NT2/D1 (cell line): ENCODE measurements at places on chromosomes 11 and 22.

GRCh38 chr22:22520020-22520656, at the start of gene ZNF280A:
ZNF280A (minus strand) TSS chr22:22520270; CDS start chr22:22515630, 4,640 bp downstream.
- DNase-seq: no peak

GRCh38 chr11:44941259-44942021, 9.2 kb downstream of the TP53I11 start:
- no peak for DNase-seq

DNA sequence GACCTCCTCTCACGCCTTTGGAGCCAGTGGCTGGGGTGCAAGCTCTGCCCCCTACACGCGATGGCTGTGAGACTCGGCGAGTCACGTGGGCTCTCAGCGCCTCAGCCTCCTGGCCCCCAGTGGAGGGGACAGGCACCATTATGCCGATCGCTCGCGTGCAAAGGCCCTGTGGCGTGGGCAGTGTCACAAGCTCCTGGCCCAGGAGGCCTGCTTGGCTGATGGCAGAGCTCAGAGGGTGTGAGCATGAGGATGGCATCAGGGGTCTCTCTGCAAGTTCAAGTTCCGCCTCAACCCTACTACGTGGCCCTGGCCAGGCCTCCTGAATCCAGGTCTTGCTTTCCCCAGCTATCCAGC, 90.8 kb upstream of the KCNQ1OT1 start:
- DNase-seq: no peak

- no peak for DNase-seq
These were observed 245.6 kb upstream of the B3GAT1 start for GRCh38 chr11:134657631-134658030.

DNA sequence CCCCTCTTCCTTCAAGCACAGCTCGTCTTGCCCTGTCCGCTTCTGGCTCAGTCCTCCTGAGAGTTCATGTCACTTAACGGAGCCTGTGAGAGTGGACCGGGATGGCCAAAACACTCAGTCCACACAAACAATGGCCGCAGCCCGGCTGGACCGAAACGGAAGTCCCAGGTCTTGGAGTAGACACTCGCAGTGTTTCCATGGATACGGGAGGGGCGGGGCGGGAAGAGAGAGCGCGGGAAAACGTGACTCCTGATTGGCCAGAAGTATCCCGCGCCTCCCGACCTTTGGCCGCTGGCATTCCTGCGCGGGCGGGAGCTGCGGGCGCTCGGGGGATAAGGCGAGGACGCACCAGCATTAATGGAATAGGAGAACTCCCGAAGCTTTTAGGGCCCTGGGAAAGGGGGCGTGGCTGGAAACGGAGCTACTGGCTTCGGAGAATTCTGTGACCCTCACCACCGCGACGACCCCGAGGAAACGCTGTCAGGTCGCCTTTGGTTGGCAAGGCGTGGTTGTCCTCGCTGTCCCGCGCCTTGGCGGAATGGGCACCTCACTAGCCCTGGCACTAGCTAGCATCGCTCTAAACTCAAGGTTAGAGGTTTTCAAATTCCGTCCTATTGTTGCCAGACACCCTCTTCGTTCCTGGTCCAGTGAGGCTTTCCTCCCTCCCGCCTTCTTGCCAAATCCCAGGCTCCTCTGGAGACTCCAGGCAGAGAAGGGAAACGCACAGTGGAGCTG, at the start of the genes NLRP14 and ZNF214:
TSS of gene NLRP14 (plus strand) at position 297 of the 735 bp plus-strand sequence. CDS start 18,108 bp downstream, outside the sequence.
TSS of gene ZNF214 (minus strand) at position 164 of the 735 bp plus-strand sequence. CDS start 17,511 bp downstream, outside the sequence.
- DNase-seq: peak; percentile 94

DNA sequence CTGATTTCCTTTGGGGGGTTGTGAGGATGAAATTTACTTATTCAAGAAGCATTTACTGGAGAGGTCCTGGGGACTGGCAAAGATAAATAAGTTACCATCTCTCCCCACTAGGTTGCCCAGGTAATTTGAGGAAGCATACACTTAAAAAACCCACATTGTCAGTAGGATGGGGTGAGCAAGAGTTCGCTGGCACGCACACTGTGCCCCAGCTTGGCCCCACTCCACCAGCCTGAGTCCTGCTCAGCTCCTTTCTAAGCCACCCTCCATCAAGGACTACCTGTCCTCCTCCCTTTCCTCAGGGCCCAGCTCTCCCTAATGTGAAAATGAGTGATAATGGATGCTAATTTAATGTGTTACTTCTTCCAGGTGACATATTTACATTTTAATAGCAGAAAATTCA, 216.5 kb upstream of the PLET1 start:
- DNase-seq: no peak

DNA sequence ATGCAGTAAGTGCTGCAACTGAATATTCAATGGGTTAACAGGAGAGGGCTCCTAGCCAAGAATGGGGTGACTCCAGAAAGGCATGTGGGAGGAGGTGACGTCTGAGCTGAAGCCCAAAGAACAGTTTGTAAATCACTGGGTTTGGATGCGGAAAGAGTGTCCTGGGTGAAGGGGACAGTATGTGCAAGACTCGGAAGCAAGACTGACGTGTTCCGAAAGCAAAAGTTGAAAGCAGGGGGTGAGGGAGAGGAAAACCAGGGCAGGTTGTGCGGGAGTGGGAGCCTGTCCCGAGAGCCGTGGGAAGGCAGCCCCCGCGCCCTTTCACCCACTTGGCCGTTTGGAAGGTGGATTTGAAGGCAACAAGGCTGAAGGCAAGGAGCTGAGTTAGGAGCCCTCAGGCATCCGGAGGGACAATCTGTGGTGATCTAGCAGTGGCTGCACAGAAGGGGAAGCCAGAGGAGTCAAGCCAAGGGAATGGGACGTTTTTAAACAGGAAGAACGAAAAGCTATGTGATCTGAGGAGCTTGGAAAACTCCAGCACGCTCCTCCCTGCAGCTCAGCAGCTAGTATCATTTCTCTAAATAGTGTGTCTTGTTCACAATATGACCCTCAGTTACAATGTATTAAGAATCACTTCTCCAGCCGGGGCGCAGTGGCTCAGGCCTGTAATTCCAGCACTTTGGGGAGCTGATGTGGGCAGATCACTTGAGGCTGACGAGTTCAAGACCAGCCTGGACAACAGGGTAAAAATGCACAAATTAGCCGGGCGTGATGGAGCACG, 7.7 kb downstream of the SLC25A18 start:
- no peak for DNase-seq
